Stimulated activated CD8-positive, alpha-beta memory T cell treated with anti-CD3 and anti-CD28 coated beads, Interleukin-15, amount 100 ng/mL, for 24 hours (primary cell): ENCODE measurements at places on chromosomes 4 and X.

GRCh38 chrX:71504346-71504745 lies 28.6 kb upstream of the OGT start:
- no peak for DNase-seq

- no peak for DNase-seq
Measured at GRCh38 chr4:159743971-159744370, 641.1 kb downstream of the RAPGEF2 start.

- DNase-seq: no peak
Measured at GRCh38 chrX:71118985-71119535, 664 bp downstream of the MED12 start.

DNA sequence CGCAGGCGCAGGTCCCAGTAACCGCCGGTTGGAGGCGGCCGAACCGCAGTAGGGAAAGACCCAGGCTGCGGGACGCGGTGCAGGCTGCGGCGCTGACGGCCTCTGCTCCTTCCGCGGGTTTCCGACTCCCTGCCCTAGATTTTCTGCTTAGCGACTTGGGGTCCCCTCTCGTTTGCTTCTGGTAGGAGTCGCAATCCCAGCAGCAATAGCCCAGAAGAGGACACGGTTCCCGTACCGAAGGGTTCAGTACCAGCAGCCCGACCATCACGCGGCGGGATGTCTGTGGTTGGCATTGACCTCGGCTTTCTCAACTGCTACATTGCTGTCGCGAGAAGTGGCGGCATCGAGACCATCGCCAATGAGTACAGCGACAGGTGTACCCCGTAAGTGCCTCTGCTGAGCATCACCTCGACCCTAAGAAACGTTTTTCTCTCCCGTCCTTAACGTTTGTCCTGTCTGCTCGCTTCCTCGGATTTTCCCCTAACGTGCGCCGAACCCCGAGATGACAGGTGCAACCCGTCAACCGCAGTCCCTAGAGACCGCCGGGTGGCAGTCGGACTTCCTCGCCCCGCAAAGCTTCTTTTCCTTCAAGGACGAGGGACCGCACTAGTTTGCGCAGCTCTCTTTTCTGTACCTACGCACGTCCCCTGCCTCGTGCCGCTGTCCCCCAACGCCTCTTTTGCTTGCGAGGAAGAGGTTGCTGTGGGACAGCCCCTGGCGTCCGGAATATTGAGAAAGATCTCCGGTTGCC lies at the start of gene HSPA4L:
TSS of gene HSPA4L (plus strand) at position 48 of the 751 bp plus-strand sequence. CDS start at position 277, 229 bp downstream.
- DNase-seq: peak; percentile 12

DNA sequence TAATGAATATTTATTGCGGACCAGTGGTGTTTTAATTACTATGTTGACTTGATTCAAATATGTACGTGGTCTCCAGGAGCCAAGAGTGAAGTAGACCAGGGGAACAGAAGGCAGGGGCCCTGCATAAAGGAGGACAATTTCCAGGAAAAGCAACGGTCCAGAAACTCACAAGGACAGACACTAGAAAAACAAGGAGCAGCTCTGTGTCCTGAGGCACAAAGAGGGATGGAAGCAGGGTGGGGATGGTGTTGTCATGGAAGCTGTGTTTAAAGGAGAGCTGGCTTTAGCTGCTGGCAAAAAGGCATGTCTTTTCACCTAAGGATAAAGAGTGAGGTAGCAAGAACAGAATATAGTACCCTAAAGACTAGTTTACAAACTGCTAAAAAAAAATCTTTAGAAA lies 254.1 kb upstream of the TENM3 start:
- DNase-seq: no peak

- no peak for DNase-seq
Measured at GRCh38 chr4:48196758-48197504, 62.9 kb upstream of the TXK start.

GRCh38 chrX:10519278-10519677 lies 101.1 kb downstream of the MID1 start:
- no peak for DNase-seq

DNA sequence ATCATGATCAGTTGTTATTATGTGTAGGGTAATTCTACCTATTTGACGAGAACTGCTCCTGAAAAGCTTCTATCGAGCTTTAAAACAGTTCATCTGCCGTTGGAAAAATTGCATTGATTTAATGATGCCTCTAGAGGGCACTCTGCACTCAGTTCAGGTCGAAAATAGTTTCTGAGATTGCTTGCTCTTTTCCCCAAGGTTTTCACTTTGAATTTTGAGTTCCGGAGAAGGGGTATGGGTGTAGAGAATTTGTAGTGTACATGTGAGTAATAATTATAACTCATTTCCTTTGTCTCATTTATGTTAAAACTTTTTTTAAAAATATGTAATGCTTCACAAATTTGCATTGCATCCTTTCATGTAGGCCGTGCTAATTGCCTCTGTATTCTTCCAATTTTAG lies 28.4 kb upstream of the TNIP3 start:
- DNase-seq: no peak

DNA sequence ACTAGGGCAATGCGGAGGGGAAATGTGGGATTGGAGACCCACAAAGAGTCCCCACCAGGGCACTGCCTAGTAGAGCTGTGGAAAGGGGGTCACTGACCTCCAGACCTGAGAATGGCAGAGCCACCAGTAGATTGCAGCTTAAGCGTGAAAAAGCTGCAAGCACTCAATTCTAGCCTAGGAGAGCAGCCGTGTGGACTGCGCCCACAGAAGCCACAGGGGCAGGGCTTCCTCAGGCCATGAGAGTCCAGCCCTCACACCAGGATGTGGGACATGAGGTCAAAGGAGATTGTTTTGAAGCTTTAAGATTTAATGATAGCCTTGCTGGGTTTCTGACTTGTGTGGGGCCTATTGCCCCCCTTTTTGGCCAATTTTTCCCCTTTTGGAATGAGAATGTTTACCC lies 379.0 kb downstream of the INPP4B start:
- DNase-seq: no peak

DNA sequence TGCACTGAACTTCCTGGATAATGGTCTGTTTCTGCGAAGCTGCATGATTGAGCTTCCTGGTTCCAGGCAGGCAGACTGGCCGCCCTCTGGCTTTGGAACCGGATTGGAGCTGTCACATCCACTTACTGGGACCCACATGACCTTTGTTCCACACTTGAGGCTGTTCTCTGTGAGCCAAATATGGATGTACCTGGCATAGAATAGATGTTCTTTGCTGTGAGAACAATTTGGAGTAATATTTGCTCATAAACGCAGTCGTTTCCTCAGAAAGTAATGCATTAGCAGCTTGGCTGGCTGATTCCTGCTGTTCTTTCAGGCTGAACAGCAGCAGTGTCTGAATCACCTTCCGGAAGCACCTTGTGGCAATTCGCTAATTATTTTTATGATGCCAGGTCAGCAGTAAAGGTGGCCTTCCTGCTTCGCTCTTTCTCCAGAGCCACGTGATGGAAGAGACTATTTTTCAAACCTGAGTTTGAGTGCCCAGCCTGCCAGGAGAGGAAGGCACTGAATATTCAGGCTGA lies 78.1 kb upstream of the BOD1L1 start:
- DNase-seq: no peak

GRCh38 chr4:27594922-27595321 lies 734.3 kb downstream of the STIM2 start:
- no peak for DNase-seq

DNA sequence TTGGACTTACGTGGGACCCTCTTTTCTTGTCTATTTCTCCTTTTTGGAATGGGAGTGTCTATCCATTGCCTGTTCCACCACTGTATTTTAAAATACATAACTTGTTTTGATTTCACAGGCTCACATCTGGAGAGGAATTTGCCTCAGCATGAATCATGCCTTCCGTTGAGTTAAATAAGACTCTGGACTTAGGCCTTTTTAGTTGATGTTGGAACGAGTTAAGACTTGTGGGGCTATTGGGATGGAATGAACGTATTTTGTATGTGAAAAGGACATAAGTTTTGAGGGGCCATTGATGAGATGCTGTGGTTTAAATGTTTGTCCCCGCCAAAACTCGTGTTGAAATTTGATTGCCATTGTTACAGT lies 66.2 kb downstream of the BEX3 start:
- DNase-seq: no peak

DNA sequence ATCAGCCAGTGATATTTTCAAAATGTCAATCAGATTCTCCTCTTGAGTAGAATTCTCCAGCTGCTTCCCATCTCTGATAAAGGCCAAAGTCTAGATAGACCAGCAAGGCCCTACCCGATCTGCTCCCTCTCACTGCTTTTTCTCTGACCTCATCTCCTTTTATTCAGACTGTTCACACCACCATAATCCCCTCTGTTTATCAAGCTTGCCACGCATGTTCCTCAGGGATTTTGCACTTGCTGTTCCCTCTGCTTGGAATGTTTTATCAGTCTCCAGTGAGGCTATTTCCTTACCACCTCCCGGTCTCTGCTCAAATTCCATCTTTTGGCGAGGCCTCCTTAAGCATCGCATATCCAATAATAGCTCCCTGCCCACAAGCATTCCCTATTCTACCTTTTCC lies 20.1 kb downstream of the NOCT start:
- no peak for DNase-seq

DNA sequence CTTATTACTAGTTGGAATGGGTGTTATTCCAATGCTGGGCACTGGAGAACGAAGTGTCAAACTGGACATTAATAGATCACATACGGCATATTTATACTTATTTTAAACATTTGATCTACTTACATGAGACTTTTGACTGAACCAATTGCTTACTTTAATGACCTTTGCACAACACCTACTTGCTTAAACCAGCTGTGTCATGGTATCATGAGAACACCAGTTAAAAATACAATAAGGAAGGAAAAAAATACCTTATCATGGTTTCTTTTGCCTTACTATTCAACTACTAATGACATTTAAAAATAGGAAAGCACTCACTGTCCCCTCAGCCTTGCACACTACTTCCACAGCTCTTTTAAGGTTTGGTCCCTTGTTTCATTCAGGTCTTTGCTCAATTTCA lies 146.9 kb downstream of the FAM13A start:
- DNase-seq: no peak

DNA sequence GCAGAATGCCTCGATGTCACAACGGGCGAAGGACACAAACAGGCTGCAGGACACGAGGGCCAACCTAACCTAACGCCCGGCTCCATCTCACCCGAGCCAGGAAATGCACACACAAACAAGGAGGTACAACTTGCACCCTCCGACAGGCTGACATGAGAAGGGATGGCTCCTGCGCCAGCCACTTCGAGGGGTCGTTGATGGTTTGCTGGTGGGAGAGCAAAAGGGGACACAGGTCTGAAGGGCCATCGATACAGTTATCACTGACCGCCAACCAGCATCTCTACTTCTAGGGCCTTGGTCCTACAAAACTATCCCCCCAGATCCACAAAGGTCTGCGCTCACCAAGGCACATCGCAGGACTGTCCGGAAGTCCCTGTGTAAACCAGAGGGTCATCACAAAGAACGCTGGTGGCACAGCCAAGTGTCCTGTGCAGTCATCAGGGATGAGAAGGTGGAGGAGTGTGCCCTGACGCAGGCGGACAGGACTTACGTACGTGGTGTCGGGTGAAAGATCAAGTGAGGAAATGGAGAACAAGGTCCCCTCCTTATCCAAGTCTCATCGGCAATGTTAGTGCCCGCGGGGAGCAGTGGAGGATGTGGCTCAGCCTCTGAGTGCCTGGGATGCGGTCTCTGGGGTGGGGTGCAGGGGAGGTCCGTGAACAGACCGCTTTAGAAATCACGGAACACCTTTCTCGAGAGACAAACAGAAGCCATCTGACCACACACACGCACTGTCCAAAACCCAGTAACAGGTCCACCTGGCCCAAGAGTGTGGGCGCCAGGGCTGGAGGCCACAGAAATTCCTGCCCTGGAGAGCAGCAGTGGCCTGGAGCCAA lies 7.0 kb downstream of the MXD4 start:
- no peak for DNase-seq

DNA sequence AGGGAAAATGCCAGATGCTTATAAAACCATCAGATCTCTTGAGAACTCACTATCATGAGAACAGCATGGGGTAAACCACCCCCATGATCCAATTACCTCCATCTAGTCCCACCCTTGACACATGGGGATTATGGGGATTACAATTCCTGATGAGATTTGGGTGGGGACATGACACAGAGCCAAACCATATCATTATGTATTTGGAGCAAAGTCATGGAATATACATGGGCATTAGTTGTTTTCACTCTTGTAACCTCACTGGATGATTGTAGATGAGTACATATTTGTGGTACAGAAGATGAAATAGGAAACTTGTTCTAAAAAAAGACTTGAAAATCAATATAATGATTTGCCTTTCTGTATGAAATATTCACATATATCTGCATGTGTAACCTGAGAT lies 674.5 kb upstream of the BOD1L1 start:
- no peak for DNase-seq

- no peak for DNase-seq
Measured at GRCh38 chr4:112766422-112766821, 129.5 kb downstream of the LARP7 start.

GRCh38 chrX:19072372-19072771 lies 49.9 kb downstream of the ADGRG2 start:
- DNase-seq: no peak

GRCh38 chr4:72179342-72179741 lies 147.5 kb downstream of the NPFFR2 start:
- DNase-seq: no peak

GRCh38 chr4:87491436-87491835 lies 37.7 kb downstream of the SPARCL1 start:
- DNase-seq: no peak

DNA sequence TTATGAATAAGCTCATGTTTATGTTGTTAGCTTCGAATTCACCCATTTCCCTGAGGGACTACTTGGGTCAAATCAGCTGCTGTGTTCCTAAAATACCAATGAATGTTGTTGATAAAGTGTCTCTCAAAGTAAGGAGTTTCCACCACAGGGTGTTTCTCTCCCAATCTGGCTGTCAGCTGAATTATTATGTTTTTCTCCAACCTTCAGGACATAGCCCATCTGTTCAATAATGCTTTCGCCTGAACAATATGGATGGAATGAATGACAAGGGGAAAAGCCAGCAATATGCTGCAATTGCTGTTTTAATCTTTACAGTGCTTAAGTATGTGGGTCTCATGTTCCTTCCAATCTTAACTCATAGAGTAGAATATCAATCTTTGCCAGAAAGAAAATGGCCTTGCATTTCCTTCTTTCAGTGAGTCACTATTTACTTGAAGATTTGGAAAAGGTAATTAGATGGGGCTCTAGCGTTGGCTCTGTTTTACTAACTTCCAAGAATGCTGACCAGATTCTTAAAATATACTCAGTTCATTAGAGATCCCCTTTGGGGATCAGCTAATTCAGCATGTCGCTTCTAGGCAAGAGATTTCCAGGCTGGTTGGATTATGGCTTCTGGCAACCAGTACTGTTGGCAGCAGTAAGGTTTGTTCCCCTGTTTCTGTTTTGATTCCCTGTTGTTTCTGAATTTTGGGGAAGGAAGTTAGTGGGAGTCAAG lies 410.5 kb downstream of the PPP3CA start:
- no peak for DNase-seq

- no peak for DNase-seq
Measured at GRCh38 chr4:183645326-183645725, 13.7 kb downstream of the RWDD4 start.

GRCh38 chr4:26116057-26116456 lies 202.0 kb downstream of the SMIM20 start:
- DNase-seq: no peak

DNA sequence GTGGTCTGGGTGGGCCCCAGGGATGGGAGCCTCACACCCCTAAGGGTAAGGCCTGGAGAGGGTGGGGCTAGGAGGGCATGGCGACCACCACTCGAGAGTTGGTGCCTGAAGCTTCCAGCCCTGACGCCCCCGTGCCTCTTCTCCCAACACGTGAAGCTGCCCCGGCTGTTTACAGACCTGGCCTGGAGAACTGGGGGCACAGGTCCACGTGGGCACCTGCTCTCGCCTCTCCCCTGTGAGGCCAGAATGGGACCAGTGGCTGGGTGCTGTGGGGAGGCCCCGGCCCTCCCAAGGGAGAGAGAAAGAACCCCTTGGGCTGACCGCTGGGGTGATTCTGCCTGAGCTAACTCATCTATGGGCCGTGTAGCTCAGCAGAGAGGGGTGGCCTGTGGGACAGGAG lies 15.5 kb downstream of the NAT8L start:
- no peak for DNase-seq
